Smooth muscle cell of the umbilical artery (primary cell): ENCODE measurements at places on chromosomes 2 and 18. TPM values are rescaled to one million over a fixed set of nuclear protein-coding genes. Genes with fewer than 3 reads are reported as not detected.

The LOXHD1 gene
- total RNA-seq = not detected in 2 replicates

The SLC23A3 gene
- 0.89 and 2.8 TPM in 2 replicates for total RNA-seq

The LAMA1 gene
- 31.2 and 44.6 TPM in 2 replicates for total RNA-seq

The SLC30A3 gene
- total RNA-seq = 0.09 TPM in 1 of 2 replicates, not detected in the other

The ANKRD29 gene
- total RNA-seq = 0.59 and 0.88 TPM in 2 replicates

The LIMS2 gene
- 2.6 and 6.8 TPM in 2 replicates for total RNA-seq

The LHCGR gene
- total RNA-seq = under 0.01 TPM in 1 of 2 replicates, not detected in the other

The PTH2R gene
- under 0.01 TPM in 1 of 2 replicates, not detected in the other for total RNA-seq

The CHST9 gene
- not detected in 2 replicates for total RNA-seq

The EIF2B4 gene
- total RNA-seq = 17.8 and 23.0 TPM in 2 replicates

The CYP26B1 gene
- total RNA-seq = 0.18 TPM in 1 of 2 replicates, not detected in the other

The PJVK gene
- 1.8 and 2.1 TPM in 2 replicates for total RNA-seq

The KCNG2 gene
- not detected in 2 replicates for total RNA-seq

The GPR155 gene
- 6.6 and 10.1 TPM in 2 replicates for total RNA-seq

The POLR1A gene
- total RNA-seq = 13.1 and 29.9 TPM in 2 replicates

The KCNK3 gene
- total RNA-seq = 0.30 and 0.46 TPM in 2 replicates

The R3HDM1 gene
- 7.1 and 18.0 TPM in 2 replicates for total RNA-seq

The GTF2A1L gene
- 1.5 and 5.0 TPM in 2 replicates for total RNA-seq

The CFC1 gene
- total RNA-seq = not detected in 2 replicates

The AGAP1 gene
- 11.3 and 20.7 TPM in 2 replicates for total RNA-seq

The CD8B gene
- total RNA-seq = not detected in 2 replicates

The CAPN13 gene
- total RNA-seq = not detected in 2 replicates
